ENCODE measurements at places on chromosomes 6 and 20.

GRCh38 chr6:138943089-138943625 lies 44.9 kb downstream of the REPS1 start:
- no peak for DNase-seq

- DNase-seq, result no peak
Measured at GRCh38 chr6:37980222-37980595, 160.7 kb downstream of the ZFAND3 start.

DNA sequence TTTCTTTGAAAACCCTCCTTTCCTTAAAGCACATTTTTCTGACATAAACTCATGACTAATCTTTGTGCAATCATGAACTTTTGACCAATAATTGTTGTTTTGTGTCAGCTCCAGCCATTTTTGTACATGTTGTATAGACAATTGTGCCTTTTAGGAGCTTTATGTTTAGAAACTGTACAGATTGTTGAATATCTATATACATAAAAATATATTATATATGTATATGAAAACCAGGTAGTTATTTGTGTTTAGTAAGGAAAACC lies 125.7 kb upstream of the EDN1 start:
- no peak for DNase-seq

DNA sequence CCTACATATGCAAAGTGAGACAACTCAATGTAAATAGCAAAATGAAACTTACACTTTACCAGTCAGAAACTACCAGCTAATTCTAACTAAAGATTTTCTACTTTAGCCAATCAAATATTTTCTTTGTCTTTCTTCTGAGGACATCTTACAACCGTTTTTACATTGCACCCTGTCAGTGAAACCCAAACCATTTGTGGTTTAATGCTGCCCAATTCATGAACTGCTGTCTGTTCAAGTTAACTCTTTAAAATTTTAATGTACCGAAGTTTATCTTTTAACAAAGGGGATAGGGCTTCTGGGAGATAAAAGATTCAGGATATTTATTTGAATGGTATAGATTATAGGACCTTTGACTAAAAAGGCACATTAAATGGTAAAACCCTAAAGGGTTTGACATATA lies 121.3 kb upstream of the HDDC2 start:
- no peak for DNase-seq
